Suprapubic skin (tissue), 4 donors: ENCODE measurements at places on chromosomes 5 and 9.
A peak's percentile ranks its signal among the peaks of the same experiment; 100 is the strongest.

DNA sequence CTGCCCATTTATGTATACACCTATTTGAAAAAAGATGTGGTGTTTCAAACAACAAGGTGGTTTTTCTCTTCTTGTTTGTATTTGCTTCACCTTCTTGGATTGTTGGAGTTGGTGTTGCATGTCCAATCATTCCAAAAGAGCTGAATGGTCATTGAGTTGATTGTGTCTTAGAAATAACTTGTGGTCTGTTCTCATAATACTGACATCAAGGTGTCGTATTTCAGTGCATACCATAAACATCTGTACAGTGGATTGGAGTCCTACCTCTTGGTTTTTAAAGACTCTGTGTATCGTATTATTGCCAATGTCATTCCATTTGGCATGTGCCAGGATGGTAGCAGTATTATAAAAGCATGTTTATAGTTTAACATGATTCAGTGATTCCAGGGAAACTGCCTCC is 73.2 kb downstream of the TRIO start:
- DNase-seq = no peak
- no peaks in the 10 kb centered on the region for H3K36me3 ChIP-seq

GRCh38 chr9:19162956-19163355 is 35.7 kb upstream of the PLIN2 start:
- no peak overlapping the region for H3K27ac ChIP-seq
- DNase-seq = no peak
- peaks cover 15% of the 10 kb centered on the region for H3K4me1 ChIP-seq
- H3K4me3 ChIP-seq = no peak overlapping the region
- H3K36me3 ChIP-seq = no peaks in the 10 kb centered on the region

DNA sequence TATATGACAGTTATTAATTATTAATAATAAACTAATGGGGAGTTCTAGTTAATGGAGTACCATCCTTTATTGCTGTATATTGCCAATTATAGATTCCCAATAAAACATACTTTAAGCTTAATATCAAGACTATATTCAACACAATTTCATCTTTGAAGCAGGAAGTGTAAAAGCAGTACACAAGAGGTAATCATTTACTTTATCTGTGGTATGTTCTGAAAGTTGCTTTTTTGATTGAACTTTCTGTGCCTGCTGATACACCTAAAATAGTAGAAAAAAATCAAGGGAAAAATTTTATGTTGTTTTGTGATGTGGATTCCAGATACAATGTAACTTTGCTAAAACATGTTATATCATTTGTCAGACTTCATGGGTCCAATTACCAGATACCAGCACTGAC is 58.0 kb downstream of the ACO1 start:
- no peak overlapping the region for H3K4me3 ChIP-seq
- H3K27me3 ChIP-seq = no peaks in the 10 kb centered on the region
- peaks cover 54% of the 10 kb centered on the region for H3K36me3 ChIP-seq
- H3K4me1 ChIP-seq = no peaks in the 10 kb centered on the region
- no peak overlapping the region for H3K27ac ChIP-seq

DNA sequence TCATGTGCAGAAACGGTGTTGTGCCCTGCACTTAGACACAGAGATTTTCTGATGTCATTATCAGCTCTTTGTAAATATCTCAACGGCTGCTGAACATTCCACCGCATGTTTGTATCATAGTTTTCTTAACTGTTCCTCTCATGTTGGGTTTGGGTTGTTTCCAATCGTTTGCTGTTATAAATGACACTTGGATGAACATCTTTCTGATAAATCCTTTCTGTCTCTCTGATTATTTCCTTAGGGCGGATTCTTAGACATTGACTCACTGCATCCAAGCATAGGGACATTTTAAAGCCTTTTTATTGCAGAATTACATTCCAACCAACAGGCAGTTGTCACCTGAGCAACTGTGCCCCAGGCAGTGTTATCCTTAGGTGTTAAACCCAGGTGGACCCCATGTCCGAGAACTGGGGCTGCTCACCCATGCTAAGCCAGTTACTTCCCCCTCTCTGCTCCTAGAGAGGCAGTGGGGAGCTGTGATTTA is 28.5 kb downstream of the COL5A1 start:
- peaks cover 24% of the 10 kb centered on the region for H3K4me1 ChIP-seq
- no peaks in the 10 kb centered on the region for H3K27me3 ChIP-seq
- no peak for DNase-seq
- H3K36me3 ChIP-seq = no peaks in the 10 kb centered on the region
- H3K27ac ChIP-seq = peak overlapping the region; percentile 50
- no peak overlapping the region for H3K4me3 ChIP-seq
